ENCODE measurements at places on chromosomes 11 and 22.

DNA sequence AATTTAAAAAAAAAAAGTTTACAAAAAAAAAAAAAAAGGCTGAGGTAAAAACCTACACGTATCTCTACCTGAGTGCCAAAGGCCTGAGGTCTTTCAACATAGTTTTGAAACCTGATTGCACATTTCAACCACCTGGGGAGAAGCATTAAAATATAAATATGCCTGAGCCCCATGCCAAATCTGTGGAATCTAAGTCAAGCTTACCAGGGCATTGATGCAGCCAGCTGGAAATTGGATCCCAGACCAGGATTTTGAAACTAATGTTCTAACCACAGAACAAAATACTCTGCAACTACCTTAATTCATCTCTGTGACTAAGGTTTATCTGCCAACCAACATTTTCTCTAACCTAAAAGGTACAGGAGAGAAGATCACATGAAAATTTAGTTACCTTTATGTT, 38.8 kb upstream of the CHRNA10 start:
- no peak for DNase-seq

- no peak for DNase-seq
Observed at GRCh38 chr11:44348114-44348513, 38.2 kb upstream of the ALX4 start.

DNA sequence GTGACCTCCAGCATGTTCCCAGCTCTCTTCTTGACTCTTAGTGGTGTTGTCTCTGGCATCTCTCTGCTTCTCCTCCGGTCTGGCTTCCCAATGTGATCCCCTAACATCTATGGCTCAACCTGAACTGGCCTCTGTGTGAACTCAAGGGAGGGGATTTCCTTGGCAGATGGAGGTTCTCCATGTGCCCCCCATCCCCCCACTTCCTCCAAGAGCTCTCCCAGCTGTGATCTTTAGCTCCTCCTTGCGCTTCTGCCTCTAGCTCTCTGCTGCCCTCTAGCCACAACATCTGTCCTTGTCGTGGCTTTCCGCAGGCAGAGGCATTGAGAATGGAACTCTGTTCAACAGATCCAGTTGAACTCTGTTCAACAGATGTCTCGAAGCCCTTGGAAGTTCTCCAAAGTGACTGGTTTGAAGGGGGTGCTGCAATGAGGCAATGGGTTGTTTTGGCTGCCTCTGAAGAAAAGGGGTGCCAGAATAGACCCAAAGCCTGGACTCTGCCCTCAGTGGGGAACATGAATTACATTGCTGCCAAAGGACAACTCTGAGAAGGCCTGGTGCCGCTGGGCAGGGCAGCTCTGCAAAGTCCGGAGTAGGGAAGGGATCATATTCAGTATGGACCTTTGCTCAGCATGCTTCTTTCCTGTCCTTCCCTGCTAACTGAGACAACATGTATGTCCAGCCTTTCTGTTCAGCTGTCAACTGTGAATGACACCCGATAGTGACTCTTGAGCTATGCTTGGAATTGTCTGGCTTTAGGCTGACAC, 61.9 kb downstream of the ADM start:
- peak; percentile 62 for DNase-seq

DNA sequence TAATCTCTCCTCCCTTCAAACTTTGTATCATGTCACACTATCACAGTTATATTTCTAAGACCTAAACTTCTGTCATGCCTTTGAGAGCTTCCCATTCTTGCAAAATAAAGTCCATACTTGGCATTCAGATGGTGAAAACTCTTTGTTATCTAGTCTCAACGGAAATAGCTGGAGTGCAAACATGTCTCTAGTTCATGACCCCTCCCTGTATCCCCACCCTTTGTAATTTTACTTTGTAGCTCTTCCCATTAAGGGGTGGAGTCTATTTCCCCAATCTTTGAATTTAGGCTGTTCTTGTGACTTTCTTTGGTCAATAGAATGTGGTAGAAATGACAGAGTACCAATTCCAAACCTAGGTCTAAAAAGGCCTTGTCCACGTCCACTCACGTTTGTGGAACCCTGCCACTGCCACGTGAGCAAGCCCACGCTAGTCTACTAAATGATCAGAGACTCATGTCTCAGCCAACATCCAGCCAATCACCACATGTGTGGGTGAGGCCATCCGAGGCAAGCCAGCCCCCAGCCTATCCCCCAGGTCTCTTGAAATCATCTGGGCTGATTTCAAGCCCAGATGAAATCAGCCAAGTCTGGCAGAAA, 23.4 kb downstream of the SLN start:
- DNase-seq = no peak

DNA sequence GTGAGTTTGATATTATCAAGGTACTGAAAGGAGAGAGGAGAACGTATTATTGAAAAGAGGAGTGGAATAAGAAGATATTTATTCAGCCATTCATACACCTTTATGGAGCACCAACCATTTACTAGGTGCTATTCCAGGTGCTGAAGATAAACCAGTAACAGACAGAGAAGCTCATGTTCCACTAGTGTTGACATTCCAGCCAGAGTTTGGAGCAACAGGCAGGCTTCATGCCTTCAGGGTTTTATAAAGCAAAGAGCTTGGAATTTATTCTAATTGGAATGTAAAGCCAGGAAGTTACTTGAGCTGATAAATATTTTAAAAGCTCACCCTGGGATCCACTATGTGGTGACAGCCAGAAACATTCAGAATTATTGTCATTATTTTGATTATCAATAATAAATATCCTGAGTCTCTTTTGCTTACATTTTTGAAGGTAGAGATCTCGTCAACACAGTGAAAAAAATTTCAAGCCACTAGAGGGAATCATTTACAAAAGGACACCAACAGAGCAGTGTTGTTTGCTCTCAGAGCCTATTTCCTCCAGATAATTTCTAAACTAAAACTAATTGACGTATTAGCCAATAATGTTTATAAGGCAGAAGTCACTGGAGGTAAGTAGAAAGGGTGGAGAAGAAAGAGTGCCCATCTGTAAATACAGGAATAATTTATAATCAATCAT, 172.0 kb downstream of the KCNA4 start:
- no peak for DNase-seq

- no peak for DNase-seq
Observed at GRCh38 chr11:127607487-127608085, 607.0 kb upstream of the KIRREL3 start.

DNA sequence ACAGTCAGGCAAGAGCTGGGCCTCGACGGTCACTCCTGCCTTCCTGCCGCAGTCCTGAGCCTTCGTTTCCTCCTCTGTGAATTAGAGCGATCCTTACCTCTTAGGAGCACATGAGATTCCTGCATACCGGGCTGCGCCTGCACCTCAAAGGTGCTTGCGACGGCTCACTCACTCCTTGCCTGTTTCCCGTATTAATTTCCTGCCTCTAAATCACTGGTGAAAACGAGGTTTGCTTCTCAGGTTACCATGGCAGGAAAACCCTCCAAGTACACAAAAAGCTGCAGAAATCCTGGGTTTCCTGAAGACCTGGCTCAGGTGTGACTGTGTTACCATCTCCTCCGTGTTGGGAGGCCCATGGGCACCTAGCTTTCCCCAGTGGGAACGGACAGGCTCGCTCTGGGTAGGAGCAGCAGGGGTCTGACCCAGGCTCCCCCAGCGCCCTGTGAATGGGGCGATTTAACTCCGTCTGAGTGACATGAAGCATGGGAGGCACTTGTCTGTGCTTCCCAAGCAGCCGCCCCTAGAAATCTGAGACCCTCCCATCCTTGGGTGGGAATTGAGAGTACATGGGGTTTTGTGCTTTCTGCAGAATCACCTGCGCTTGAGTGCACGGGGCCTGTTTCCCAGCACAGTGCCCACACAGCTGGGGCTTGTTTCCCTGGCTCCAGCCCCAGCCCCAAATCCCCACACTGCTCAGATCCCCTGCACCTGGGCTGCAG, 64.8 kb downstream of the PHF21B start:
- no peak for DNase-seq

- DNase-seq = no peak
Observed at GRCh38 chr22:19396561-19396933, 35.0 kb downstream of the HIRA start.

DNA sequence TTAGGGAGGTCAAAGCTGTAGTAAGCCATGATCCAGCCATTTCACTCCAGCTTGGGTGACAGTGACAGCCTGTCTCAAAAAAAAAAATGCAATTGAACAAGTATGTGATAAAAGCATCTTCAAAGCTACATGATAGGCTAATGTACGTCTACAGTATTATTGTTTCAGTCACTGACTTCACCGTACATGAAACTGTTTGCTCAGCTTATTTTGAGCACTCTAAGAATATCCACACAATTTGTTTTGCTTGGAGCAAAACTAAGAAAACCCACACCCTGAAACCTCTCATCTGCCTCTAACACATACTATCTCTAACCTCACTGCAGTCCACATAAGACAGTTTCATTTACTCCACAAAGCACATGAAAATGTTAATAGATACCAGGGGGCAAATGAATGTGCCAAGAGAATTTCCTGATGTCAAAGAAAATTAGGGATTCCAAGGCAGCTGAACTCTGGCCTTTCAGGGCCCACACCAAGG, 60.7 kb downstream of the KCNA4 start:
- no peak for DNase-seq

DNA sequence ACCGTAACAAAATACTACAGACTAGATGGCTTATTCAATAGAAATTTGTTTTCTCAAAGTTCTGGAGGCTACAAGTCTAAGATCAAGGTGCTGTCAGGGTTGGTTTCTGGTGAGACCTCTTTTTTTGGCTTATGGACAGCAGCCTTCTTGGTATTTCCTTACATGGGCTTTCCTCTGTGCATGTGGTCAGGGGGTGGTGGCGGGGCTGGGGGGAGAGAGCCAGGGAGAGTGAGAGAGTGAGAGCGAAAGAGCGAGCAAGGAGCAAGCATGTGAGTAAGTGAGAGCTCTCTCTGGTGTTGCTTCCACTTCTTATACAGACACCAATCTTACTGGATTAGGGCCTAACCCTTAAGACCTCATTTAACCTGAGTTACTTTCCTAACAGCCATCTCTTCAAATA, 181.5 kb downstream of the TMEM135 start:
- no peak for DNase-seq

DNA sequence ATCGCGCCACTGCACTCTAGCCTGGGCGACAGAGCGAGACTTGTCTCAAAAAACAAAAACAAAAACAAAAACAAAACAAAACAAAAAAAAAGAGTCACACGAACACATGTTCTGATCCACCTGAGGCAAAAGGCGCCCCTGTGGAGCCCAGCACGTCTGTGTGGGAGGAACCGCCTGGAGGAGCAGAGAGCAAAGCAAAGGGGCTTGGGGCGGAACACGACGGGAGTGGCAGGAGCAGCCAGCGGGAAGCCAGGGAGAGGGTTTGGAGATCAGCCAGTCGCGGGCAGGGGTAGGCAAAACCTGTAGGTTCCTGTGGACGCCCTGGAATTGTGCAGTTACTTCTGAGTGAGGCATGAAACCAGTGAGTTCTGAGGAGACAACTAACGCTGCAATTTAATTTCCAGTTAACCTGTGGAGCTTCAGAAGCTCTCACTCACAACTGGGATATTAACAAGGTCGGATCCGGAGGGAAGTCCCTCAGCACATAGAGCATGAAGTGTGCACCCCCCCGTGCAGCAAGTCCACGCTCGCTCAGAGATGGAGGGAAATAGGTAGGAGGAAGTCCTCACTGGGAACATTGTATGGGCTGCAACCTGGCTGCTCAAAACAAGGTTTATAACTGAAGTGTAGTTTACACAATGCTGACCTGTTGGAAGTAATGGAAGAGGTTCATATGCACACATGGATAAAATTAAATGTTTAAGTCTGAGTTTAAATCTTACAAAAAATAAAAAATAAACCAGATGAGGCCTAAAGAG, 13.2 kb upstream of the USP18 start:
- DNase-seq = no peak

- DNase-seq = no peak
Observed at GRCh38 chr22:43526117-43526655, 114.4 kb downstream of the MPPED1 start.

GRCh38 chr11:86176165-86176884, 68.2 kb upstream of the EED start:
- DNase-seq = no peak

DNA sequence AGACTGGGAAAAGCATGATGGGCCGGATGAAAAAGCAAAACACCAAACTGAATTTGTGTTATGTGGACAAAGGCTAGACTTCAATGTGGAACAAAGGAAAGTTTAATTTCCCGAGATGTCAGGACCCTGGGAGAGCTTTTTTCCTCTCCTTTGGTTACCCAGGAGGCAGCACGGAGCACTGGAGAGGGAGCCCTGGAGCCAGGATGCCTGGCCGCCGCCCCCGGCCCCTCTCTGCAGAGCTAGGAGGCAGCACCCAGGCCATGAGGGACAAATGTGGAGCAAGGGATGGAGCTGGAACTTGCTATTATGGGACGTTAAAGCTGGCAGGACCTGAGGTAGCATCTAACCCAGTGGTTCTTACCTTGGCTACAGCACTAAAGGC, 108.9 kb downstream of the MORC2 start:
- DNase-seq = no peak

- DNase-seq = no peak
Observed at GRCh38 chr22:23212061-23213021, 32.0 kb downstream of the BCR start.

- no peak for DNase-seq
Observed at GRCh38 chr11:12389676-12390657, 12.6 kb downstream of the PARVA start.

DNA sequence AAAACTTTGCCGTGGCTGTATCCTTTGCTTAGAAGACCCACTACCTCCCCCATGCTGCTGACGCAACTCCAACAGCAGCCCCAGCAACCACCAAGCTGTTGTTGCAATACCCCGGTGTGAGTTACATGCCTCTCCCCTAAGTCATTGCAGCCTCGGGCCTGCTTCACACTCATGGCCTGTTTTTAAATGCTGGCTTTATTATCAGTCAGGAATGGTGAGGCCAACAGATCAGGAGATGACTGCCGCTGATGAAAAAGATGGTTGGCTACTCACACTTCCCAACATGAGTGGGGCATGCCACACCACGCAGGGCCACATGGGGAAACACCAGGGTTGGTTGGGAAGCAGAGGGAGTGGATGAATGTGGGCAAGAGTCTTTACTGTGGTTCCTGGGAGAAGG, 171.5 kb upstream of the SYT13 start:
- DNase-seq = no peak

DNA sequence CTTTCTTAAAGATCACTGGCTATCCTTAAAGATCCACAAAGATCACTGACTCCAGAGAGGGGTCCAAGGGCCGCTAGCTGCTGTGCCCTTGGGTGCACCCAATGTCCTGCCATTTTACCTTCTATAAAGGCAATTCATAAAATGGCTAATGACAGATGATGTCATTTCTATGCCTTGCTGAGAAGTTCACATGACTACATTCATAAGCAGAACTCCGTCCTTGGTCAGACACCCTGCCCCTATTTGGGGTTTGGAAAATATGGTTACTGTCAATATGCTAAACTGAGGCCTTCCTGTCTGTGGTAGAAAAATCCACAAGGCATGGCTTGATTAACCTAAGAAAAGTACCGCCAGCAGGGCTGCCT, 60.9 kb upstream of the BMAL1 start:
- no peak for DNase-seq
